Endothelial cell (in vitro differentiated cells): ENCODE measurements at places on chromosomes 13 and 19. TPM values are rescaled to one million over a fixed set of nuclear protein-coding genes. Genes with fewer than 3 reads are reported as not detected.

IRGC gene
- not detected for total RNA-seq

MRPL57 gene
- 14.0 TPM for total RNA-seq

DNA sequence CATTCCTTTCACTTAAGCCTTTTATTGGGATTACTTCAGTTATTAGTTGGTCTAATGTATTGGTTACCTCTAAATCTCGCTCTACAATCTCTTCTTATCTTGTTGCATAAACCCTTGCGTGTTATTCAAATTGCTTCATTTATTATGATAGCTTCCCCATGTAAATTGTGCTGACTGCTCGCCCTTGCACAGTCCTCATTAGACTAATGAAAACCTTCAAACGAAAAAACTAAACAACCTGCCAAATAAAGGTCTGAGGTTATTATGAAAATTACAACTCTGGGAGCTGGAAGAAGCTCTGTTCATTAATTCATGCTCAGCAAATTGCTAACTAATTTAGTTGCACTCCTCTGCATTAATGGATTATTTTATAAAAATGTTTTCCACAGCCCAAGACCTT, 320.1 kb downstream of the DACH1 start:
- H3K4me1 ChIP-seq = peaks cover 6% of the 10 kb centered on the region
- no peak overlapping the region for H3K4me3 ChIP-seq
- DNase-seq = no peak
- no peaks in the 10 kb centered on the region for H3K36me3 ChIP-seq
- H3K27me3 ChIP-seq = peaks cover 1% of the 10 kb centered on the region

GRCh38 chr13:88701551-88701950, 1030.4 kb downstream of the SLITRK5 start:
- H3K4me1 ChIP-seq = peaks cover 7% of the 10 kb centered on the region
- H3K27ac ChIP-seq = no peak overlapping the region
- no peaks in the 10 kb centered on the region for H3K36me3 ChIP-seq

- no peak for DNase-seq
- H3K27ac ChIP-seq = no peak overlapping the region
- no peak overlapping the region for H3K4me3 ChIP-seq
- H3K4me1 ChIP-seq = no peaks in the 10 kb centered on the region
- H3K36me3 ChIP-seq = no peaks in the 10 kb centered on the region
- H3K27me3 ChIP-seq = no peaks in the 10 kb centered on the region
Observed at GRCh38 chr13:92535222-92536006, 691.2 kb upstream of the GPC6 start.

DNA sequence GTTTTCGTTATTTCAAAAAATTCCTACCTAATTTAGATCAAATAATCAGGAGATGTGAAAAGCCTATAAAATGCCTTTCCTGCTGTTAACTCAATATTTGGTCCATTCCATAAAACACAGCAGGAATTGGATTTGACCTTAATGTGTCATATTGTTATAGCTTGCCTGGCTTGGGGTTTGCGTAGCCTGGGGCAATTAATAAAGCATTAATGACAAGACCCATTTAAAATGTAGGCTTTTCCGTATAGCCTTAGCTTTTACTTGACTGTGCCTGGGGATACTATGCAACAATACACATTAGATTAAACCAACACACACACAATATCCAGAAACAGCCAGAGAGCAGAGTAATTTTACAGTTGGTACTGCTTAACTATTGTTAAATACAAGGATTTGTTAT, 117.2 kb upstream of the MAB21L1 start:
- no peak for DNase-seq
- no peaks in the 10 kb centered on the region for H3K27me3 ChIP-seq
- no peak overlapping the region for H3K4me3 ChIP-seq

TNPO2 gene
- 68.1 TPM for total RNA-seq

- H3K4me1 ChIP-seq = no peaks in the 10 kb centered on the region
- DNase-seq = no peak
- H3K27me3 ChIP-seq = peaks cover 2% of the 10 kb centered on the region
- no peaks in the 10 kb centered on the region for H3K36me3 ChIP-seq
Observed at GRCh38 chr13:90201202-90201601, 1146.3 kb upstream of the MIR17HG start.

ZNF726 gene
- total RNA-seq = 3.4 TPM

GRCh38 chr13:31090961-31091624, 70.6 kb downstream of the HSPH1 start:
- no peaks in the 10 kb centered on the region for H3K27me3 ChIP-seq
- H3K4me1 ChIP-seq = peaks cover 2% of the 10 kb centered on the region
- H3K27ac ChIP-seq = no peak overlapping the region
- no peaks in the 10 kb centered on the region for H3K36me3 ChIP-seq
- no peak for DNase-seq

DNA sequence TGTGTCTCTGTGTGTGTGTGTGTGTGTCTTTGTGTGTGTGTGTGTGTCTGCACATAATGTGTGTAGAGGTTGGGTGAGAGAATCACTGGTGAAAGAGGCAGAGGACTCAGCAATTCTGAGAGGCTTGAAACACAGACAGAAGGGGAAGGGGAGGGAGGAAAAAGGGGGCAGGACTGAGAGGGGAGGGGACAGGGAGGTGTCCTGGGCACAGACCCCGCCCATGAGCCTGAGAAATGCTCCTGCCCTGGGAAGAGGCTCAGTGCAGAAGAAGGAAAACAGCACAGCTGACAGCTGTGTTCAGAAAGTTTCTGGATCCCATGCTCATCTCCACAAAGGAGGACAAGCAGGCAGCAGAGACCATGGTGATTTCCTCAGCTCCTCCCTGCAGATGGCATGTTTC, 59.1 kb upstream of the CEACAM8 start:
- H3K4me3 ChIP-seq = no peak overlapping the region
- H3K36me3 ChIP-seq = no peaks in the 10 kb centered on the region
- DNase-seq = no peak
- H3K27ac ChIP-seq = no peak overlapping the region
- peaks cover 10% of the 10 kb centered on the region for H3K27me3 ChIP-seq

GRCh38 chr13:89695343-89696257, 1651.9 kb upstream of the MIR17HG start:
- no peak overlapping the region for H3K27ac ChIP-seq
- DNase-seq = peak; percentile 70
- H3K4me1 ChIP-seq = no peaks in the 10 kb centered on the region
- peaks cover 3% of the 10 kb centered on the region for H3K27me3 ChIP-seq
- H3K4me3 ChIP-seq = no peak overlapping the region
